ENCODE measurements at places on chromosomes 3 and 15.

- DNase-seq, result no peak
Measured at GRCh38 chr3:127152684-127153505, 40.0 kb upstream of the PRR23E start.

GRCh38 chr3:58184309-58184981 is 26.3 kb downstream of the DNASE1L3 start:
- no peak for DNase-seq

- no peak for DNase-seq
Measured at GRCh38 chr15:92958105-92958504, 58.0 kb downstream of the CHD2 start.

GRCh38 chr3:149604125-149604875 is 53.5 kb downstream of the WWTR1 start:
- DNase-seq, result peak; percentile 44

DNA sequence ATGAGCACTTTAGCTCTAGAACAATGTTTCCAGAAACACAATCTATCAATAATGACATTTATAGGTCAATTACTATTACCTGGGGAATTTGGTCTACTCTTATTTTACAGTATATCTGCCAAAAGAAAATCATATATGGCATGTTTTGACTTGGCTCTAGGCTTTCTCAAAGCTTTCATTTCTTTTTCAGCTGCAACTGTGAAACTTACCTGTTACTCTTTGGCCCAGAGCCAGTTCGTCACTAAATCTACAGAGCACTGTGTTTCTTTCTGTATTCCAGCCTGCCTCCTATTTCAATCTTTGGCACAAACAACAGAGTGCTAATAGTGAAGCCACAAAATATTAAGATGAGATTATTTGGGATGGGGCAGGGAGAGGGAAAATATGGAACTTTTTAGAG is 76.0 kb downstream of the P2RY1 start:
- DNase-seq, result no peak

DNA sequence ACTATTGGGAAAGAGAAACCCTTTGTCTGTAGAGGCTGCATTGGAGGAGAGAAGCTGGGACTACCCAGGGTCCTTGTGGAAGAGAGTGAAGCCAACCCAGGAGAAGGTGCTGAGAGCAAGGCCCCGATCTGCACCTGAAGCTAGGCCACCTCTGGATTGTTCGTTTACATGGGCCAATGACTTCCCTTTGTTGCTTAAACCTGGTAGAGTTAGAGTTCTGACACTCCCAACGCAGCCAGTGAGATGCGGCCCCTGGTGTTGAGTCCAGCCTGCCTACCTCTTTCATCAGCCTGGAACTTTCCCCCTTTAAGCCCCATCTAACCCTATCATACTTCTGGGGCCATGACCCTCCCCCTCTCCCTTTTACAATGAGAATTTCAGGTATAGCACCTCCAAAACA is 30.8 kb downstream of the CCDC13 start:
- no peak for DNase-seq

DNA sequence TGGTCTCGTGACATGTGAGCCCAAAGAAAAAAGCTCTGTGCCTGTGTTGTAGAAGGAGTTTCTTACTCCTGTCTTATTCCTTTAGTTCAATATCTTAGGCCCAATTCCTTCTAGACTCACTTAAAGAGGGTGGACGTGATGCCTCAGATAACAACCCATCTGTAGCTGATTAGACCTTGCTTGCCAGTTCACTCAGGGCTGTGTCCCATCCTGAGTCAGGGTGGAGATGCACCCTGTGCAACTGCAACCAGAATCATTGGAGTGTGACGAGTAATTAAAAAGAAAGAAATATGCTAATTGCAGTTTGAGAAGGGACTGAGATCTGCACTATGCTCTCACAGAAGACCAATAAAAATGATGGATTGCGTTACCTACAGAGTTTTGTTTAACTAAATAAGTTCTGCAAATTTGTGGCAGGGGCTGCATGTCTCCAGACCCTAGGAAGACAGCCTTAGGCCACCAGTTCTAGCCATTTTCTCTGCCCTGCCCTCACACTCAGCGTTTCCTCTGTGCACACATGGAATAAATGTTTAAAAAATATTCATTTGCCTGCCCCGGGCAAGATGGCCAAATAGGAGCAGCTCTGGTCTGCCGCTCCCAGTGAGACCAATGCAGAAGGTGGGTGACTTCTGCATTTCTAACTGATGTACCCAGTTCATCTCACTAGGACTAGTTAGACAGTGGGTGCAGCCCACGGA is 83.0 kb downstream of the MOBP start:
- no peak for DNase-seq

DNA sequence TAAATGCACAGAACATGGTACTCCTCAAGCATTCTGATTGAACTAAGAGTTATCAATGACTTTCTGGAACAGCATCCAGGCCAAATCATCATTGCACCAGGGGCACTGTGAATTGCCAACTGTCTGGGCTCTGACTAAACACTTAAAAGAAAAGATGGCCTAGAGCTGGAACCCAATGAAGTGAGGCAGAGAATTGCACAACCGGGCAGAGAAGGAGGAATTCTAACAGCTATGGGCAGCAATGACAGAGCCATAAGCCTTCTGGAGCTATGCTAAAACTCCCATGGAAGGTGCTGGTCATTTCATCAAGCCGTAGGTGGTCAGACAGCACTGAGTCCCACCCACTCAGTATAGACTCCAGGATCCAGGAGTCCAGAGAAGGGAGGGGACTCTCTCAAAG is 48.1 kb upstream of the OXTR start:
- DNase-seq, result no peak

- DNase-seq, result no peak
Measured at GRCh38 chr3:12413721-12414255, 70.5 kb upstream of the TSEN2 start.

GRCh38 chr3:127431066-127431465 is 143.2 kb upstream of the PRR20G start:
- DNase-seq, result peak; percentile 14

GRCh38 chr15:79257454-79257853 is 25.1 kb upstream of the ANKRD34C start:
- no peak for DNase-seq

GRCh38 chr15:40493089-40493840 is 22.5 kb downstream of the CHST14 start:
- no peak for DNase-seq

- no peak for DNase-seq
Measured at GRCh38 chr3:27596334-27596841, 112.2 kb upstream of the SLC4A7 start.

DNA sequence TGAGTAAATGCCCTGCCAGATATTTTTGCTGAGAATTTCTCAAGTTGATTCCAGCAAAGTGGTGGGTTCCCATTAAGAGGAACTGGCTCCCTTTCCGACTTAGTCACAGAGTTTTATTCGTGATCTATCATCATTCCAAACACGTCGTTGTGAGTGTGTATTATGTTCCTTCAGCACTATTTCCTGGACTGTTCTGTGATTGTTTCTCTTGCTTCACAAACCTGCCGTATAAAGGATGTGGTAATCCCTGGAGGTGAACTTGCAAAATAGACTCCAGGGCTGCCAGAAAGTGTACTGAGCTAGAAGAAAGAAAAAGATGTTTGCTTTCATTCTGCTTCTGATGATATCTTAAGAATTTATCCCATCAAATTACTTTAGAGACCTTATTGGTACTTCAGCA is 14.5 kb upstream of the CAPN3 start:
- no peak for DNase-seq

DNA sequence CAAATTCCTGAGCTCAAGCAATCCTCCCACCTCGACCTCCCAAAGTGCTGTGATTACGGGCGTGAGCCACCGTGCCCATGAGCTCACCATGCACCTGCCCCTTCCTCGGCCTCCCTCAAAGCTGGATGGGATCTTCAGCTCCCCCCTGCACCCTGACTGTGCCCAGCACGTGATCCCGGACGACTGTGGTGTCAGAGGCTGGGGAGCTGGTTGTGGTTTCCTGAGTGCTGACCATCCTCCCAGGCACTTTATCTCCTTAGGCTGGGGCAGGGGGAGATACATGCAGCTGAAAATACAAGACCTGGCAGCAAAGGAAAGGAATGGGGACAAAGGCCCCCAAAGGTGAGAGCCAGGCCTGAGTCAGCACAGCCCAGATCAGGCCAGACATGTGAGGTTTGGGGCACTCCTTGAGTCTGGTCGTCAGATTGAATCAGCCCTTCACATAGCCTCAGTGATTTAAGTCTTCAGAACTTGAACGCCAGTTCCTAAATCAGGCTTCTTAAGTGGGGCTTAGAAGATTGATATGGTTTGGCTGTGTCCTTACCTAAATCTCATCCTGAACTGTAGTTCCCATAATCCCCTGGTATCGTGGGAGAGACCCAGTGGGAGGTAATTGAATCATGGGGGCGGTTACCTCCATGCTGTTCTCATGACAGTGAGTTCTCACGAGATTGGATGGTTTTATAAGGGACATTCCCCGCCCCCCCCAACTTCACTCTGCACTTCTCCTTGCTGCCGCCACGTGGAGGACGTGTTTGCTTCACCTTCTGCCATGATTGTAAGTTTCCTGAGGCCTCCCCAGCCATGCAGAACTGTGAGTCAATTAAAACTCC is 35.8 kb downstream of the PRKCD start:
- peak; percentile 43 for DNase-seq

- DNase-seq, result no peak
Measured at GRCh38 chr3:119347036-119347435, 52.9 kb downstream of the ARHGAP31 start.

GRCh38 chr3:51706788-51707731 is at the start of gene GRM2:
GRM2 (plus strand) TSS chr3:51707068; CDS start chr3:51708984, 1,916 bp downstream.
- peak; percentile 93 for DNase-seq

- no peak for DNase-seq
Measured at GRCh38 chr15:63263519-63263918, 13.9 kb upstream of the APH1B start.

- no peak for DNase-seq
Measured at GRCh38 chr15:34065261-34065660, 26.3 kb upstream of the AVEN start.

GRCh38 chr3:150348500-150348899 is 59.6 kb upstream of the TSC22D2 start:
- no peak for DNase-seq

DNA sequence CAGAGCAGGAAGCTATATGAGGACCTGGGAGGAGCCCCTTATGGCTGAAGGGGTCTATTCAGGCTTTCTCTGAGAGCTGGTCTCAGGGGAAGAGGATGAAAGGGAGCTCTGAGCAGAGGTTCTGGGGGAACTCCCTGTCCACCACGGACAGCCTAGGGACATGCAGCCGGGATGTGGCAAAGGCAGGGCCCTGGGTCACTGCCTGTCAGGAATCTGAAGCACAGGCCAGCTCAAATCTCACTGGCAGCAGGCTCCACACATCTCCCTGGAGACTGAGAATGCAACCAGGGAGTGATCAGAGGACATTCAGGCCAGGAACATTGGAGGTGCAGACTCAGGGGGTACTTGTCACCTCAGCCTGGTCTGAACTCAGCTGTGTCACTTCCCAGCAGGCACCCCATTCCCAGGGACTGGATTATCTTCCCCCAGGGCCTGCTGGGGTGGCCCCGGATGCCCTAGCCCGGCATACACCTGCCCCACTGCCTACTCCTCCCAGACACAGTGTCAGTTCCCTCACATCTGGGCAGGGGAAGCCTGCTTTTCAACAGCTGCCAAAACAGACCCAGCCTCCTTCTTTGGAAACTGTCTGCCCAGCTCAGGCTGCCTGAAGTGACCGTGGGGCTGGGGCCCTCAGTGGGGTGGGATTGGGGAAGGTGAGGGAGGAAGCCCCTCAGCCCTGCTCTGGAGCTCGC is 18.3 kb upstream of the SEMA3F start:
- no peak for DNase-seq

DNA sequence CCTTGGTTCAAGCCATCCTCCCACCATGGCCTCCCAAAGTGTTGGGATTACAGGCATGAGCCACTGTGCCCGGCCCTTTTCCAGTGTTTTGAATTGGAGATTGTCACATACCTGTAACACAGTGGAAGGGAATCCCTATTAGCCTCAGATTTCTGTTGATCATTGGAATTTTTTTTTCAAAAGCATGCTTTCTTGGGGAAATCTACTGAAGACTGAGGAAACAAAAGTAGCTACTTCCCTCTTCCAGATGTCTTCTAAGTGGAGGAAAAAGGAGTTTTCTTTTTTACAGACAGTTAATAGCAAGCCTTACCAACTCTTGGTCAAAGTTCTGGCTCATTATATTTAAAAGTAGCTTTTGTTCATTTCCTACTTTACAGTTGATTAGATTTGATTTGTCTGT is 33.7 kb downstream of the CHD2 start:
- DNase-seq, result no peak

GRCh38 chr15:101611580-101612299 is 40.4 kb downstream of the TM2D3 start:
- DNase-seq, result no peak

DNA sequence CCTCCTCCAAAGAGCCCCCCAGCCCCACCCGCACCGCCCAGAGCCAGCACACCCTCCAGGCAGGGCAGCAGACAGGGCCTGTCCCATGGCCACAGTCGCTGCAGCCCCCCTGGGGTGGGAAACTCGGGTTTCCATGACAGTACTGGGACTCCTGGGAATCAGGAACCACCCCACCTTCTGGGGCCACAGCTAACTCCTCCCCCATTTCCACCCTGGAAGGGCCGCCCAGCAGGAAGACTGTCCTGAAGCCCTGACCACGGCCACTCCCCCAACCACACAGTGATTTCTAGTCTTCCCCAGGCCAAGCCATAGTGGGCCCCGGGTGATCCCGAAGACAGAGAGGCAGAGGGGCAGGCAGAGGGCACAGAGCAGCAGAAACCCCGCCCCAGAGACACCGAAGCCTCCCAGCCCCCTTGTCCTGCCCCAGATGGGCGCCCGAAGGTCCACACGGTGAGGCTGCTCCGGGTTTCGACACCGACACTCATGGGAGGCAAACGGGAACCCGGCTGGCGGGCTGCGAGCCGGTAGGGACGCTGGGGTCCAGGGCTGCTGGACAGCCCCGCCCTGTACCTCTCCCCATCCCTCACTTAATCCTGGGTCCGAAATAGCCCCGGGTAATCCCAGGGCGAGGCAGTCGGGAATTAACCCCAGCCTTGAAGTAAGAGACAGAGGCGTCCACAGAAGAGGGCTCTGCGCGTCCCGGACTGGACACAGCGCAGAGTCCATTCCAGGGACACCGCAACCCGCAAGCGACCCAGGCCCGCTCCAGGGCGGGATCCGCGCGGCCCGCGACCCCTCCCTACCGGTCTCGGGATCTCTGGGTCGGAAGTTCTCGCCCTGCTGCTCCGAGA is 138.4 kb downstream of the NUP210 start:
- peak; percentile 62 for DNase-seq

DNA sequence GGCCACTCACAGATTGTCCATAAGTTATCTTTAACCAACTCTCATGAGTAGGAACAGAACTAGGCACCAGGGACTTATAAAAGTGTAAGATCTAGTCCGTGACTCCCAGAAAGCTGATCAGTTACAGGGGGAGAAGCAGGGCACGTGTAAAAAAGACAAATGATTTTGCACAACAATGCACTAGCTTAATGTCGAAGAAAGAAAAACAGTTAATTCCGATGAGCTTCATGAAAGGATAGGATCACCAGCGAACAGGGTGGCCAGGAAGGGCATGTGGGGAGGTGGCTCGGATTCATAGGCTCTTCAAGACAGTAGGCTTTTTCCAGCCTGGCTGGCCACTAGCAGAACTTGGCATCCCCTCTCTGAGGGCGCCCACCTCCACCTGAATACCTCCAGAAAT is 90.0 kb downstream of the IL5RA start:
- DNase-seq, result no peak

GRCh38 chr3:63877737-63878393 is 14.2 kb downstream of the ATXN7 start:
- DNase-seq, result no peak
